ENCODE measurements at places on chromosomes 6 and 20. TPM values are rescaled to one million over a fixed set of nuclear protein-coding genes. Genes with fewer than 3 reads are reported as not detected.

C6orf58 gene
- total RNA-seq: not detected

SHLD1 gene
- total RNA-seq: 7.7 TPM

SRSF6 gene
- 207 TPM for total RNA-seq

DNA sequence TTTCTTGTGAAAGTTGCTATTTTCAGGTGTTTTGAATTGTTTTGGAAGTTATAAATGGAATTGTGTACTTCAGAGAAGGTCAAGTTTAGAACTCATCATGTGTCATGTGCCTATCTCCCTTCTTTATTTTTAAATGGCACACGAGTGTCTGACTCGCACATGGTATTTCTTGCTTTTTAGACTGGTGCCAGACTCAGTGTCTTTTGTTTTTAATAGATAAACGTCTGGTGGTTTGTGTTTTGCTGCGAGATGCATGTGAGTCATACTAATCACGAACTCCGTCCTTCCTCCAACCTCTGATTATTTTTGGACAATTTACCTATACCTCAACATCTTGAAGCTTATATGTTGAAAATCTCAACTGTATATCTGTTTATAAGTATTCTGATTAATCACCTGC is 292.1 kb downstream of the CDKAL1 start:
- no peak for DNase-seq

DNA sequence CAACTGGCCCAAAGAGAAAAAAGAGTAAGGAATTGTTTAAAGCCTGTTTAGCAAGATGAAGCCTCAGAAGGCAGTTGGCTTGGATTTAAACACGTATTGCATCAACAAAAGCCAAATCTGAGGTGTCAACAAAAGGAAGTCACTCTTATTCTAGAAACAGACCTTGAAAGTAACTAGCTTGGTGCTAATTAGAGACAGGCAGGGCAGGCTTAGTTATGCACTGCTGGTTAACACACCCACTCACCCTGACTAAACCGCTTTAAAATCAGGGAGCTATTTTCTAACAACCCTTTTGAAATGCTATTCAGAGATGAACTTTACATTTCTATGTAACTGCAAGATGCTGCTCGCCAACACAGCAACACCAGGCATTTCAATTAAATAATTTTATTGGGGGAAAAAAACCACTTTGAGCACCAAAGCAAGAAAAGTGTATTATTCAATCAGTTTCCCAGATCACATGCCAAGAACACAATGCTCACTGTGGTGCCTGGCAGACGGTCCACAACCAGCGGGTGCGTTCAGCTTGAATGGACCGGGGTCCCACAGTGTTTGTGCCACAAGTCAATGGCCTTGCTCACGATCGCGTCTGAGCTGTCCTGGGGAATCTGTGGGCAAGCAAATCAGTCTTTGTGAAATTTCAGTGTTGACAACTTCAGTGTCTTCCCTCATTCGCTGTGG is 23.6 kb downstream of the TBC1D7 start:
- DNase-seq: no peak

DNA sequence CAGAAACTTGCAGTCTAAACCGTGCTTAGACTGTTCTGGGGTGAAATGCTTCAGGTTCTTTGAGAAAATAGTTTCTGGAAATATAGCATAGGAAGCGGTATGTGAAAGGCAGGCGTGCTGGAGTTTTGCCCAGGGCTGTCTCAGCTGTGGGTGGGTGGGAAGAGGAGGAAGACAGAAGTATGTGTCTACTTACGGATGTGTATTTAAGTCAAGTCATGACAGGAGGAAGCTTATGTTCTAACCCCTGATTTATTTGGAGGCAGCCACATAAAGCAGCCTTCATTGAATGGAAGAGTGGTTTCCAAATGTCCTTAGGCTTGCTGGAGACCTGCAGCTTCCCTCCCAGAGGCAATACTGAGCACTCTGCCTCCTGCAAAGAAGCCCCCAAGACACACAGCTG is 345.8 kb upstream of the PRND start:
- DNase-seq: no peak

DNA sequence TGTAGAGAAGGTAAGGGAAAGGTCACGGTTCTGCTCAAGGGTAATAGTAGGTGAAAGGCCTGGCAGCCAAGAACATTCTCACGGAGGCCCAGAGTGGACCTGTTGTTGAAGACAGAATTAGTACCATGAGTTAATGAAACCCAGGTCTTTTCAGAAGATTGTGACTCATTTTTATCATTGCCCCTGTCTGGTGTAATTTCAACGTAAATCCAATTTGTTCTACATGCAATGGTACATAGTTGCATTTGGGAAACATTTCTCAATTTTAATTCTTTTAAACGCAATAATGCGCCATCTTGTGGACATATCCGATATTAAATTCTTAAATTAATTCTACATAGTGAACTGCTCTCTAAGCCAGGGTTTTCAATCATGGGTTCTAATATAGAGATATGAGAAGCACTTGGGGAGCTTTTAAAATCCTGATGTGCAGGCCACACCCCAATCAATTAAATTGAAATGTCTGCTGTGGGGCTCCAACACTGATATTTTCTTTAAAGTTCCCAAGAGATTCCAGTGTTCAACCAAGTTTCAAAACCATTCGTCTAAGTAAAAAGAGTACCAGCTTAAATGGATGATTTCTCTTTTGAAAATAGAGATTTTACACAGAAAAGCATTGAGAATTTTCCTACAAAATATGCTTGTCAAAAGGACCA is 257.4 kb downstream of the PLCB1 start:
- DNase-seq: peak; percentile 17
